ENCODE measurements at places on chromosomes 2 and 18.

- DNase-seq = no peak
Measured at GRCh38 chr2:65016789-65017188, 27.6 kb downstream of the SLC1A4 start.

DNA sequence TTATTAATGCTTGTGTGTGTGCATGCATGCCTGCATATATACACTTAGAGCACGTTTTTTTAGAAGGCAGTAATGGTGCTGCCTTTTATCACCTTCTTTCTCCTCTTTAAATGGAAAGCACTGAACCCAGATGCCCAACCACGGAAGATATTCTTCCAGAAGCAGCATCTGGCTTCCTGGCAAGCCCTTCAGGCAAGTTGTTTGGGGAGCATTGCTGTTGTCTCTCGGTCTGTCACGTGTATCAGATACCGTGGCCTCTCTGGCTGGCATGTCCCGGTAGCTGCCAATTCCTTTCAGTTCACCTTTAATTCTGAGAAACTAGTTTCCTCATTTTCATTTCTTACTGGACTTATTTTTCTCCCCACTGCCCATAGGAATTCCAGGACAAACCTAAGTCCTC, 587.8 kb downstream of the ARHGAP15 start:
- no peak for DNase-seq

- DNase-seq = no peak
Measured at GRCh38 chr18:68766433-68766832, 31.4 kb upstream of the CCDC102B start.

- DNase-seq = no peak
Measured at GRCh38 chr2:204665207-204665606, 119.9 kb downstream of the PARD3B start.

- DNase-seq = no peak
Measured at GRCh38 chr2:207514451-207514850, 15.3 kb upstream of the CREB1 start.

- DNase-seq = no peak
Measured at GRCh38 chr2:195642027-195642678, 14.9 kb upstream of the SLC39A10 start.

GRCh38 chr2:15049096-15049993, 416.8 kb downstream of the LRATD1 start:
- no peak for DNase-seq

Measured in nucleus accumbens (tissue), 56 donors.